Umbilical cord (tissue), 2 donors: ENCODE measurements at places on chromosomes 13 and 19.

GRCh38 chr19:50198431-50199258, 4.8 kb upstream of the MYH14 start:
- no peak for DNase-seq

GRCh38 chr13:30392681-30393045, 29.6 kb upstream of the UBE2L5 start:
- DNase-seq = no peak

- DNase-seq = no peak
Observed at GRCh38 chr19:46021531-46022041, 1.3 kb downstream of the PGLYRP1 start.

- no peak for DNase-seq
Observed at GRCh38 chr19:54439174-54439851, 9.7 kb upstream of the LENG8 start.

DNA sequence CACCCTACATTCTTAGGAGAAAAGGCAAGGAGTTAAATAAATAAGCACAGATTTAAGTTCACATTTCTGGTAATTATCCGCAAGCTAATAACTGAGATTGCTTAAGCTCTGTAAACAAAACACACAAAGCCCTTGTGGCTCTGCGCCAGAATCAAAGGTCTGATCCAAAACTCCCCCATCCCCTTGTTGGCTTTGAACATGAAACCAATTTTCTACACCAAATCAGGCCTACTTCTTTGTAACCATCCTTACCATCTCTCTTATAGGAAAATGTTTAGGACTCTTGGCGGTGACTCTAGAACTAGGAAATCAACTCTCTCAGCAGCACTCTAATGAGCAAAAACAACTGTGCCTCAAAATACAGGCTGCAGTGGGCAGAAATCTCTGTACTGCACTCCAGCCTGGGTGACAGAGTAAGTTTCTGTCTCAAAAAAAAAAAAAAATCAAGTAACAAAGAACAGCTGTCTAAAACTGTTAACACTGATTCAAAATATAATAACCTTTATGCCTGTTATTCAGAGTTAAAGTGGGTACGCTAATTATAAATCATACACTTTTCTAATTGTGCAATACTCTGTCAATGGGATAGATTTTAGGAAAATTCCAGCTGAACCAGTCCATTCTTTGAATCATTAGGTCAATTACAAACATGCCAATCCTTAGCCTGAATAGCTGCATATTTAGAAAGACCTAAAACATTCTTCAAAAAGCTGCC, 25.8 kb downstream of the ABCC4 start:
- no peak for DNase-seq

- DNase-seq = no peak
Observed at GRCh38 chr13:42040730-42041010, 7.8 kb upstream of the DGKH start.
